ENCODE measurements at places on chromosomes 3 and 15.

DNA sequence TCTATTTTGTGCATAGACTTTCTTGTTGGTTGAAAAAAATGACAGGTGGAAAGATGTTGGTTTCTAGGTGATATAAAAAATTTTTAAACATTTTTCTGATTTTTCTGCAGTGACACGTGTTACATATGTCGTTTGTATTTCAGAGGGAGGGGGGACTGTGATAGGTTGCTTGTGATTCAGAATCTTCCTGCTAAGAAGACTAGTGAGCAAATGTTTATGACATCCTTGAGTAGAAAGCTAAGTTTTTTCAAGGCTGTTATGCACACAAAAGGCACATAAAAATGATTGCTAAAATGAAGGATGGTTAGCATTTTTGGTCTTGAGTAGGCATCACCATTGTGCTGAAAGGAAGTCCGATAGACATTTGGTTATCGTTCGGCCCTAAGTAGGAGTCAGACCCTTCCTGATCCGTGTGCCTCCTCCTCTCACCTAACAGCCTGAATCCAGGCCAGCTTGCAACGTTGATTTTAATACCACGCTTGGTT lies 1.5 kb downstream of the ZNF639 start:
- no peak for DNase-seq

GRCh38 chr3:71994906-71995305 lies 210.0 kb upstream of the PROK2 start:
- DNase-seq, result no peak

- no peak for DNase-seq
Measured at GRCh38 chr3:133441867-133442270, 42.0 kb downstream of the BFSP2 start.

DNA sequence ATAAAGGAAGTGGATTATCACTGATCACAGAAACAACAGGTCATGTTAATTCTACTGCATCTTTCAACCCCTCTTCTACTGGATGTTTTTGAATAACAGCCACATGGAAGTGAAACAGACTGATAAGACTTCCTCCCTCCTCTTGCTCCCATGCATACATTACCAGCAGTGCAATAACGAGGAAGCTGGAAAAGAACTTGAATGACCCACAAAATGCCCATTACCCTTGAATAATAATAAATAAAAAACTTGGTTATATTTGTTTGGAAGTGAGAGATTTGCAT lies 51.6 kb downstream of the RARB start:
- no peak for DNase-seq

GRCh38 chr3:10055097-10055496 lies 28.9 kb downstream of the FANCD2 start:
- no peak for DNase-seq

GRCh38 chr3:147417551-147418295 lies 8.6 kb downstream of the ZIC1 start:
- no peak for DNase-seq

DNA sequence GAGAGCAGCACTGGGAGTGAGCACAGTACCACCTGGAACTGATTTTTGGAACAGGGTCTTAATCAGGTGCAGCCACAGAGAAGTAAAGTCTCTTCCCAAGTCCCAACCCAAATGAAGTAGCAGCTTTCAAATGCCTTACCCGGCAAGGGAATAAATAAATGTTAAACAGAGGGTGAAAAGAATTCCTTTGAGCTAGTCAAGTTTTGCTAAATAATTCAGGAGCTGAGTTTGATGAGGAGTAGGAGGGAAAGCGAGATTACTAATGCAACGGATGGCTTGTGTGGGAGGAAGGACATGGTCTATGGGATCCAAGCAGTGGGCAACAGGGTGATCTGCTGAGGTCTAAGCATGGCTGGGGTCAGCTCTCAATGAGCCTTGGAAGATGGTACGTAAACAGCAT lies 204.5 kb upstream of the ST8SIA2 start:
- no peak for DNase-seq

GRCh38 chr15:35078221-35078915 lies 6.7 kb downstream of the NANOGP8 start:
- no peak for DNase-seq

DNA sequence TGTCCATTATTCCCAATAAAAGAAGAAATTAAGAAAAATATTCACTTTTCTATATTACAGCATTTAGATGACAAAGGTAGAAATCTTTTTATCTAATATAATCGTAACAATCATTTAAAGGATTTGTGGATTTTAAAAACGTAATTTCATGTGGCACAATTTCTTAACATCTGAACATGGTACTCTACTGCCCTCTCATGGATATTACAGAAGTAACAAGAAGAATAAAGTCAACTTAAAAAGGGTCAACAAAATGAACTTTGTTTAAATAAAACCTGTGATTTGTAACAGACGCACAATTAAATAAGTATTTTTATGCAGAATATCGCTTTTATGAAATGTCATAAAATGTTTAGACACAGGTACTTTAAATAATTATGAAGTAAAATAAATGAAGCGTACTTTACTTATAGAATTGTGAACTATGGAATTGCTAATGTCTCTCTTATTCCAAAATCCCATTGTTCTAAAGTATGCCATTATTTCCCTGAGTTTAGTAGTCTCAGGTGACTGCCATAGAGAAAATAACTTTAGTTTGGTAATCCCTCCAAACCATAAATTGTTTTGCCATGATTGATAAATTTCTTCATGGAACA lies 366.8 kb upstream of the ZNF385D start:
- no peak for DNase-seq

DNA sequence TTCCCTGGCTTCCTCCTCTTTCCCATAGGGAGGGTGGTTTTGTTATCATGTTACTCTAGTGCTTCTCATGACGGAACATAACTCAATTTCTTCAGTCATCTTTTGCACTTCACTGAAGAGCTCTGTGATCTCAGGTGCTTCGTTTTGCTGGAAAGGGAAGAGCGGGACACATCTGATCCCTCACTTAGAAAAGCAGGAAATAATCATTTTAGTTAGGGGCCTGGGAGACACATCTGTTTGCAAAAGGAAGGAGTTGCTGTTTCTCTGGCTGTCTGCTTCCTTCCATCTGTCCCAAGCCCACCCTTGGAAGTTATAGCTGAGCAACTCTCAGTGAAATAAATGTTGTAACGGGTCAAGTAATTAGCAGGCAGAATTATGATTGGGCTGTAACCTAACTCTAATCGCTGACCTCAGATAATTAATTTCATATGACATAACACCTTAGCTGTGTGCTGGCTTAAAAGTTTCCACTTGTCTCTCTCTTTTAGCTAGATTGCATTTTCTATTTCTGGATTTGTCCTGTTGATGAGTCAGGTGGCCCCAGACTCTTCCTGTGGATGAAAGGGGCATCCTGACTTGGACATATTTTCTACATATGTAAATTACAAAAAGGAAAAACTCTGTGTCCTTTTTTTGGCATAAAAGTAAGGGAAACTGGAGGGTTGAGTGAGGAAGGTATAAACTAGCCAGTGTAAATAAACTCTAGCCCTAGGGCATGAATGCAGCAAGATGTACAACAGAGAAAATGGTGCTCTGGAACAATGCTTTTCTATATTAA lies 11.0 kb upstream of the FILIP1L start:
- no peak for DNase-seq

GRCh38 chr3:100641471-100642032 lies 32.2 kb downstream of the ADGRG7 start:
- DNase-seq, result no peak

GRCh38 chr3:66469220-66469640 lies 31.6 kb downstream of the LRIG1 start:
- DNase-seq, result no peak

DNA sequence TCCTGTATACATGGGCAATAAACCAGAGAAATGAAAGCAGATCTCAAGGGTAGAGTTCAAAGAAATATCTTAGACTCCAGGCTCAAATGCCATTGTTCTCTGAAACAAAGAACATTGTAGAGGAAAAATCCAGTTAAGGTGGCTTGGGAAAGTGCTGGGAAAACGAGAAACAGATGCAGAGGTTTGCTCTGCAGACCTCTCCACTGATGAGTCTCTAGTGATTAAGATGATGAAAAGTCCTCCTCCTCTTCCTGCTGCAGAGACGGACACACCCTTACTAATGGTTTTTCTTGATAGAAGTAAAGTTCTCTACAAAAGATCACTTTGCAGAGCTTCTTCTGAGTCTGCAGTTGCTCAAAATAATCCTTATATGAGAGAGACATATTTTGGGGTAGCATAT lies 264.7 kb downstream of the GABRG3 start:
- no peak for DNase-seq

DNA sequence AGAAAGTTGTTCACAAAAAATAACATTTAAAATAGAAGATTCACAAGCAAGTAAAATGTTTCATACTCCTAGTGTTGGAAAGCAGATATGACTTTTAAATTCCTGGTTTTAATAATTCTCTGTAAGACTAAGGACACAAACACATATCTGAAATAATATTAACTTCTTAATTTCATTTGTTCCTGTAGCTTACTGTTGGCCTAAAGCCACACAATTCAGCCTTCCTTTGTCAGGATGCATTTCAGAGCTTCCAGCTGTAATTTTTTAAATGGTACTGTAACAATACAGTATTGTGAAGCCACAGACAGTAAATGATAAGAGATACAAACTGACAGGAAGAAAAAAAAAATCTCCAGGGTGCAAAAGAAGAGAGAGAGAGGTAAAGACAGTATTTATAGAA lies 84.2 kb downstream of the TMCC1 start:
- no peak for DNase-seq

- DNase-seq, result no peak
Measured at GRCh38 chr3:121698901-121699300, 38.2 kb upstream of the HCLS1 start.

GRCh38 chr3:177447938-177448337 lies 250.7 kb upstream of the TBL1XR1 start:
- DNase-seq, result no peak

DNA sequence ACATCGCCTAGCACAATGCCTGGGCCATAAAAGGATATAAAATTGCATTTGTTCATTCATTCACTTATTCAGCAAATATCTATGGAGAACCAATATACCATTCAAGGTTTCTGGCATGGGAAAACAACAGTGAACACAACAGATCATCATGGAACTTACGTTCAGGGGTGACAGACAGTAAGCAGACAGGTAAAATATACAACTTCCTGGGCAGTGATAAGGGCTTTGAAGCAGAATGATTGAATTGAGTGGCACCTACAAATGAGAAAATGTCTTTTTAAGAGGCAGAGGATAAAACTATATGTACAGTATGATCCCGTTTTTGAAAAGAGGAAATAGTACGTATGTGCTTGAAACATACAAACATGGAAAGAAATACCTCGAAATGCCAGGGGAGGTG lies 39.2 kb downstream of the CMTM7 start:
- no peak for DNase-seq

- no peak for DNase-seq
Measured at GRCh38 chr15:80856809-80857377, 77.7 kb downstream of the CEMIP start.

DNA sequence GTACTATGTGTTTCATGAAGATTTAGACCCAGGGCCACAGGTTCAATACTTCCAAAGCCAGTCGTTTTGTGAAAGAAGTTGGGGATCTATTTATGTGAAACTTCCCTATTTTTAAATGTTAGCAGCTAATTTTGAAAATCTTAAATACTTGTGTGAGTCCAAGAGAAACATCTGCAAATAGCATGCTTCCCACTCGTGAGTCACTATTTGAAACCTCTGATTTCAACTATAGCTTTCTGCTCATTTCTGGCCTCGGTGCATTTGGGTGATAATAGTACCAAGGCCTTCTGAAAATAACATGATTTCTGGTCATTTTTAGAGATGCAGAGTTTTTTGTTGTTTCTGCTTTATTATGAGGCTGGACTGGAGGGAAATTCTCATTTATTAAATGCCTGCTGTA lies 110.0 kb downstream of the OPA1 start:
- DNase-seq, result no peak

- no peak for DNase-seq
Measured at GRCh38 chr3:37032961-37033360, 39.6 kb downstream of the MLH1 start.

- no peak for DNase-seq
Measured at GRCh38 chr3:136251511-136251910, 1.4 kb downstream of the PCCB start.

- DNase-seq, result no peak
Measured at GRCh38 chr3:191997579-191998268, 536.8 kb downstream of the PYDC2 start.

DNA sequence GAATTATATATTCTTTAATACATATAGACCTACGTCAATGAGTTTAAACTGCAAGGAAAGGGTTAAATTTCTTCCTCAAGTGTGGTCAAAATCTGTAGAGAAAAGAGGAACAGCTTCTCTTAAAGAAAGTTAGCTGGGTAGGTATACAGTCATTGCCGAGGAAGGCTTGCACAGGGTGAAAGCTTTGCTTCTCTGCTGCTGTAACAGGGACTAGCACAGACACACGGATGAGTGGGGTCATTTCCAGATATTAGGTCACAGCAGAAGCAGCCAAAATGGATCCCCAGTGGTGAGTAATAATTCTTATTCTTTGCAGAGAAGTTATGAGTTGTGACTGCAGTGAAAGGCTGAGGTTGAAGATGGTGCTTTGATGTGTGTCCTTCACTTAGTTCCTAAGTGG lies at the start of gene CD86:
CD86 (plus strand) TSS at position 148 of the 400 bp plus-strand sequence; CDS start at position 276, 128 bp downstream.
- no peak for DNase-seq
